ENCODE measurements at places on chromosomes 6 and 20.

- peak; percentile 33 for DNase-seq
These were observed at the start of gene LAMA2 for GRCh38 chr6:128882991-128883611. TSS of gene LAMA2 (plus strand) at chr6:128883138. CDS start at chr6:128883246, 108 bp downstream.

GRCh38 chr6:32149092-32149755, 2.5 kb downstream of the PRRT1 start:
- no peak for DNase-seq

DNA sequence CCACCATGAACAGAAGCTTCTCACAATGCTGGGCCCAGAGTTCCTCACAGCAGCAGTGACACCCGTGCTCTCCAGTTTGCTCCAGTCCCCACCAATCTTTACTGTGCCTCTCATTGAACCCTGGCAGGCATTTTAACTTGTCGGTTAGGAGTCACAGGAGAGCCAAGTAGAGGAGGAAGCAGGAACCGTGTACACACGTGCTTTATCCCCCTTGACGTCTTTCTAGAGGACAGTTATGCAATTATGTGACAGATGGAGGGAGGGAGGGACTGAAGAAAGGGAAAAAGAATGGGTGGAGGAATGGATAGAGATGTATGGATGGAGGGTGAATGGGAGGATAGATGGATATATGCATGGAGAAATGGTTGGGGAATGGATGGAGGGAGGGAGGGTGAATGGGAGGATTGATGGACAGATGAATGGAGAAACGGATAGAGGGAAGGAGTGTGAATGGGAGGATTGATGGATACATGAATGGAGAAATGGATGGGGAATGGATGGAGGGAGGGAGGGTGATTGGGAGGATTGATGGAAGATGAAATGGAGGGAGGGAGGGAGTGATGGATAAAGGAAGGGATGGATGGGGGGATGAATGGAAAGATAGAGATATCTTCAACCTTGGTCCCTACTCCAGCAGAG, 26.0 kb downstream of the RBM38 start:
- no peak for DNase-seq

GRCh38 chr6:170163405-170164170, 127.3 kb downstream of the DLL1 start:
- DNase-seq = no peak

GRCh38 chr6:71250099-71250602, 38.5 kb upstream of the OGFRL1 start:
- peak; percentile 82 for DNase-seq

DNA sequence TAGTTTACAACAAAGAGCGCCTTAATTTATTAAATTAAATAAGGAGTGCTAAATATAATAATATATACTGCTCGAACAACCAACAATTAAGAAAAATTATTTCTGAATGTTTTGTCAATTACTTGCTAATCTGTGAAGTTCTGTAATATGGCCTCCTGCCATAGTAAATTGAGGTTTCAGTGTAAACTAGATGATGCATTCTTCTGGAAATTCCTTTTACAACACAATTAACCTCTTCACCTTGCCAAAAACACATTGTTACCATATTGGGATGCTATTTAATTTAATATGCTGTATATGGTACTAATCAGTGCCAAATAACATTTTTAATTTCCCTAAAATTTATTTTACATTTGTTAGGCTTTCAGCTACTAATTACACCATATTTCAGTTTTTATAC, 808.4 kb upstream of the CITED2 start:
- DNase-seq = no peak

GRCh38 chr20:63507083-63507743, 8.3 kb upstream of the EEF1A2 start:
- DNase-seq = no peak

DNA sequence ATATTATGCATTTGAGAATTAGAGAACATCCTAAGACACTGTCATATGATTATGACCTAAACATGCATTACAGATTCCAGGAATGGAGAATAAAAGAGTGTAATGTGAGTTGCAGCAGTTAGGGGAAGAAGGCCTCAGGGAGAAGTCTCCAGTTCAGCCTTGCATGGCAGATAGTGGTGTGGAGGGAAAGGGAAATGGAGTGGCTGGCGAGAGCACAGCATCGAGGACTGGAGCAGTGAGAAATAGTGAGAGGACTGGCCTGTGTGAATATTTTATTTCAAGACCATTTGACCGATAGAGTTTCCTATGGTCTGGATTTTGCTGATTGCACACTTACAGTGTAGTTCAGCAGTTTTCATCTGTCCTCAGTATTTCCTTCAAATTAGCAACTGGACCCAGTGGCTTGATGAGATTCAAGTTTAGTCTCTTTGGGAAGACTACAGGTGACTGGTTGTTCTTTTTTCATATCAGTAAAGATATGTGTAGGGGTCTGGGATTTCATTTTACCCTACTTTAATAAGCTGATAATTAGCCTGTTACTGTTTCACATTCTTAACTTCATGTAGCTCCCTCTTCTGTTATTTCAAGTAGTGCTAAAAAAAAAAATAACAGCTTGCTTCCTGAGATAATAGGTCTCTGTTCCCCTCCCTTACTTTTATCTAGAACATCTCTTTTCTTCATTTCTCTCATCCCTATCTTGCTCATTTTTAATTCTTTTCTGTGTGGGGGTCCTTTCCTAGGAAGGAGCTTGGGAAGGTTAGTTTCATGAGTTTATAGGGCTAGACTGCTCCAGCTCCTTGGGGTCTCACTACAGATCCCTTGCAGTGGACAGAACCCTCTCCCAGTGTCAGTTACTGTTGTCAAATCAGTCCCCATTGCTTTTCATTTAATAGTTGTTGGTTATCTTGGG, 27.9 kb downstream of the BLTP3A start:
- no peak for DNase-seq

GRCh38 chr6:20441236-20441635, 39.6 kb downstream of the E2F3 start:
- no peak for DNase-seq

GRCh38 chr20:34511891-34512265, 4.3 kb upstream of the DYNLRB1 start:
- no peak for DNase-seq

- no peak for DNase-seq
These were observed 8.6 kb upstream of the FAM110A start for GRCh38 chr20:824916-825315.

- DNase-seq = peak; percentile 83
These were observed 636.0 kb downstream of the MMUT start for GRCh38 chr6:48826901-48827701.

GRCh38 chr6:167233490-167233889, 57.6 kb upstream of the UNC93A start:
- no peak for DNase-seq

DNA sequence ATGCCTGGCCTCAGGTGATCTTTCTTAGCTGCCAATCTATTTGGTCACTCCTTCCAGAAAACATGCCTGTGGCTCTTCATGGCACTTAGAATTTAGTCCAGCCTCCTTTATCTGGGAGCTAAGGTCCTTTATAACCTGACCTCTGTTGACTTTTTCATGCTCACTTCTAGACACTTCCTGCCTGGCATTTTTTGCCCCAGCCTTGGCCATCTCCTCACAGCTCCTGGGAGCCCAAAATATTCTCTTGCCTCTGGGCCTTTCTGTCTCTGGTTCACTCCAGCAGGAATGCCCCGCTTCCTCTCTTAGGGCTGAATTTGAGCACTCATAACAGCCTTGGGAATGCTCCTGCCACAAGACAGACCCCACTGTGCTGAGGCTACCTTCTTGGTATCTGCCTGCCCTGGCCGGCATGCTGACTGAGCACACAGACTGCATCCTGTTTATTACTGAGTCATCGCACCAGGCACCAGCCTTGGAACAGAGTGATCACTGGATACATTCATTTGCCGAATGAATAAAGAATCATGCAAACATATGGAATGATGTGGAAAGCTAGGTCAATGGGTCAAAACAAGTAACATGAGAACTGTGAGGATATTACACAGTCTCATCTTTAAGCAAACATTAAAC, 5.8 kb upstream of the EEF1E1 start:
- DNase-seq = peak; percentile 95

- no peak for DNase-seq
These were observed 52.2 kb upstream of the TRERF1 start for GRCh38 chr6:42503894-42504293.

- no peak for DNase-seq
These were observed 46.4 kb downstream of the PTPRA start for GRCh38 chr20:2919518-2920245.

GRCh38 chr6:40586369-40587201, 579 bp downstream of the LRFN2 start:
- DNase-seq = no peak

DNA sequence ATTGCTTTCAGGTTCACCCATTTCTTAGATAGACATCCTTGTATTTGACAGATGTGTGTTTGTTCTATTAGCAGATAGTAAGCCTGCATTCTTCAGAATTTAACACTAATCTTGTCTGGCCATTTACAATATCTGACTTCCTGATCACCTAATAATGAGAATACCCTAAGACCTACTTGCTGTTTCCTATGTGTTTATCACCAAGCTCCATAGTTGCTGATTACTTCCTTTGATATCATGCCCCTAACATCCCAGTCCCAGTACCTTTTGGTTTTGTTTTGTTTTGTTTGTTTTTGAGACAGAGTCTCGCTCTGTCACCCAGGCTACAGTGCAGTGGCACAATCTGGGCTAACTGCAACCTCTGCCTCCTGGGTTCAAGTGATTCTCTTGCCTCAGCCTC, 143.6 kb upstream of the DST start:
- no peak for DNase-seq

Data from skeletal muscle cell (primary cell).